WTC11 (cell line): ENCODE measurements at places on chromosomes 11 and 22. TPM values are rescaled to one million over a fixed set of nuclear protein-coding genes. Genes with fewer than 3 reads are reported as not detected.

DNA sequence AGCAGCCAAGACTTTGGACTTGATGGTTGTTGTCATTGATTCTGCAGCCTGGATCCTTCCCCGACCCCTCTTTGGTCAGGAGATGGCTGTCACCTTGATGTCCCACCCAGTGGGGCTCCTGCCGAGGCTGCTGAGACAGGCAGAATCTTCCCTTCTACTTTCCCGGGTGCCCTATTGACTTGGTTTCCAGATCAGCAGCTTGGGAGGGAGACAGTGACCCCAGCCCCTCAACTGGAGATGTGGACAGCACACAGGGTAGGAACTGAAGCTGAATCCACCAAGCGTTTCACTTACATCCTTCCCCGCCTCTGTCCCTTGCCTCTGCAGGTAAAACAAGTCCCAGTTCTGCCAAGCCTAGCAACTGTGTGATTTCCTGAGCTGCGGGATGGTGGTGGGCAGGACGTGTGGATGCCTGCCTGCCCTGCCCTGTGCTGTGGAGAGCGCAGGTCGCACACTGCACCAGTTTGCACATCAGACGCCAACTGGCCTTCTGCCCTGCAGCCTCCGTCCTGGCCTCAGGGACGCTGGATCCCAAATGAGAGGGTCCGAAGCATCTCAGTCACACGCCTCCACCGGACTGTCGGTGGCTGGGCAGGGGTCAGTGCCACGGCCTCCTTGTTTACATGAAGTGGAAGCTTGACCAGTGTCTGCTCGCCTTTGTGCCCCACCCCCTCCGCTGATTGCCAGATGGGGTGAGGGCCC, 34.6 kb downstream of the FAM83F start:
- no peak overlapping the region for H3K27ac ChIP-seq
- H3K4me3 ChIP-seq = no peak overlapping the region
- peaks cover 17% of the 10 kb centered on the region for H3K4me1 ChIP-seq
- H3K36me3 ChIP-seq = no peaks in the 10 kb centered on the region

GRCh38 chr11:14388352-14388751, 29.4 kb upstream of the RRAS2 start:
- H3K27ac ChIP-seq = no peak overlapping the region
- no peaks in the 10 kb centered on the region for H3K27me3 ChIP-seq
- no peak overlapping the region for H3K4me3 ChIP-seq
- peaks cover 14% of the 10 kb centered on the region for H3K4me1 ChIP-seq

DNA sequence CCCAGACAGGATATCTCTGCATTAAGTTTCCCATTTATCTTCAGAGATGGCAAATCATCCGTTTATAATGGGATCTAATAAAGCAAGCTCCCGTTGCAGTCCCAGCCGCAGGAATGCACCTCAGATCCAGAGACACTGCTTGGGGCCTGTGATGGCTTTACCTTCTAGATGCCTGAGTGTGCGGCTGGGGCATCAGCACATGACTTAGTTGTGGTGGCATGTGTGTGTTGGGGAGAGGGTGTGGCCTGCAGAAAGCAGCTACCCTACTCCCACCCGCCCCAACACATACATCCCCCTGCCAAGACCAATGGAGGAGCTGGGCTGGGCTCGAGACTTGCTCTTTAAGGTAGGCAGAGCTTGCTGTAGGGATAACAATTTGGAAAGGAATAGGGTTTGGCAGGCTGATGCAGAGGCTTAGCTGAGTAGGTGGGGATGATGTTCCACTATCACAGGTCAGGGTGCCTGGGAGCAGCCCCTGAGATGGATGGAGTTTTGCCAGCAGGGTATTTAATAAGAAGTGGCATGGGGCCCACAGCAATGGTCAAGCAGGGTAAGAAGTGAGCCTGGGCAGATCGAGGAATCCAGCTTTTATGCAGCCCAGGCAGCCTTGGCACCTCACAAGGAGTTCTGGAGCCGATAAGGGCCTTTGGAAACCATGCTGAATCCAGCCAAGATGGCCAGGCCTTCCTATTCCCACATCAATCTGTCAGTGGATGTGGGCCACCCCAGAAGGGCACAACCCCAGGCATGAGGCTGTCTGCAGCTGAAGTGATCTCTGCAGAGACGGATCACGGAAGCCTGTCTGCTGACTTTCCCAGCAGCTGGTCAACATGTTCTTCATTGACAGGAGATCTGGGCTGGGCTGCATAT, 601.3 kb downstream of the BUD13 start:
- peaks cover 41% of the 10 kb centered on the region for H3K4me1 ChIP-seq
- H3K27ac ChIP-seq = no peak overlapping the region
- no peaks in the 10 kb centered on the region; the same call in 1 of the 2 replicates for H3K27me3 ChIP-seq
- no peaks in the 10 kb centered on the region for H3K36me3 ChIP-seq
- no peak overlapping the region for H3K4me3 ChIP-seq

DNA sequence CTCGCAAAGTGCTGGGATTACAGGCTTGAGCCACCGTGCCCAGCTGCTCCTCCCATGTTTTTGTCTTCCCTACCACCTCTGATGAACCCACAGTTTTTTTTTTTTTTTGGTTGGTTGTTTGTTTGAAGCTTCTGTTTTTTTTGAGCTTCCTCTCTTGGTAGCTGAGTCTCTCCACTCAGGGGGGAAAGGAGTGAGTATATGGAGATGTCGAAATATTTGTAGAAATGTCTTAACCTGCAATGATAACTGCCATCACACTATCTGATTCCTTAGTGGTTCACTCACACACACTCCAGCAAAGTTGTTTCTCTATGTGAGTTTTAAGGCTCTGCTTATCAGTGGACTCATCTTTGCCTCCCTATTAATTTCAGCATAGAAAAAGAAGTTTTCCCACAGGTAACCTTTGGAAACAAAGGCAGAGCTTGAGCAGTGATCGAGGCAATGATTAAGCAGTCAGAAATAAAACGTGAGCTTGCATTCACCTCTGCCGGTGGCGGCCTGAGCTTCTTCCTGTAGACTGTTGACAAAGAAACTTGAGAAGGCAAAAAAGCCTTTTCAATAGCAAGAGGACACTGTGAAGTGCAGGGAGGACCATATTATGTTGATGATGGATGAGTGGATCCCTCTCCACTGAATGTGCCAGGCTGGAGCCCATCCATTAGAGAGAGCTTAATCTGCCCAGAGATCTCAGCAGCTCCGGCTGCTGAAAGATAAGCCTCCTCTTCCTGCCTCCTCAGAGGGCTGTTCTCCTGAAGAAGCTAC, 29.0 kb upstream of the RASSF10 start:
- no peak overlapping the region for H3K27ac ChIP-seq
- no peaks in the 10 kb centered on the region for H3K27me3 ChIP-seq
- H3K4me1 ChIP-seq = peaks cover 9% of the 10 kb centered on the region

DNA sequence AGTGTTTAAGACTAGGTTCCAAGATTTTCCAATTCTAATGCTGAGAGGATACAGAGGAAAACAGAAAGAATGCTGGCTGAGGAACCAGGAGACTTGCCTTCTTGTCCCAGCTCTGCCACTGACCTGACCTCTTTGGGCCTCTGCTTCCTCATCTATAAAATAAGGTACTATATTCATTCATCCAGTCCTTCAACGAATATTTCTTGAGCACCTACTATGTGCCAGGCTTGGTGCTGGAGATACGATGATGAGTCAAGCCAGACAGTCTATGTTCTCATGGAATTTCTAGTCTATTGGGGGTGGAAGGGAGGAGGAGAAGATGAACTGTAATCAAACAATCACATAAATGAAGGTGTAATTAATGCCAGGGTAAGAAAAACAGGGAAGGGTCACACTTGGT, 27.8 kb upstream of the UPB1 start:
- no peak for DNase-seq
- H3K27me3 ChIP-seq = no peaks in the 10 kb centered on the region
- H3K4me3 ChIP-seq = no peak overlapping the region

DNA sequence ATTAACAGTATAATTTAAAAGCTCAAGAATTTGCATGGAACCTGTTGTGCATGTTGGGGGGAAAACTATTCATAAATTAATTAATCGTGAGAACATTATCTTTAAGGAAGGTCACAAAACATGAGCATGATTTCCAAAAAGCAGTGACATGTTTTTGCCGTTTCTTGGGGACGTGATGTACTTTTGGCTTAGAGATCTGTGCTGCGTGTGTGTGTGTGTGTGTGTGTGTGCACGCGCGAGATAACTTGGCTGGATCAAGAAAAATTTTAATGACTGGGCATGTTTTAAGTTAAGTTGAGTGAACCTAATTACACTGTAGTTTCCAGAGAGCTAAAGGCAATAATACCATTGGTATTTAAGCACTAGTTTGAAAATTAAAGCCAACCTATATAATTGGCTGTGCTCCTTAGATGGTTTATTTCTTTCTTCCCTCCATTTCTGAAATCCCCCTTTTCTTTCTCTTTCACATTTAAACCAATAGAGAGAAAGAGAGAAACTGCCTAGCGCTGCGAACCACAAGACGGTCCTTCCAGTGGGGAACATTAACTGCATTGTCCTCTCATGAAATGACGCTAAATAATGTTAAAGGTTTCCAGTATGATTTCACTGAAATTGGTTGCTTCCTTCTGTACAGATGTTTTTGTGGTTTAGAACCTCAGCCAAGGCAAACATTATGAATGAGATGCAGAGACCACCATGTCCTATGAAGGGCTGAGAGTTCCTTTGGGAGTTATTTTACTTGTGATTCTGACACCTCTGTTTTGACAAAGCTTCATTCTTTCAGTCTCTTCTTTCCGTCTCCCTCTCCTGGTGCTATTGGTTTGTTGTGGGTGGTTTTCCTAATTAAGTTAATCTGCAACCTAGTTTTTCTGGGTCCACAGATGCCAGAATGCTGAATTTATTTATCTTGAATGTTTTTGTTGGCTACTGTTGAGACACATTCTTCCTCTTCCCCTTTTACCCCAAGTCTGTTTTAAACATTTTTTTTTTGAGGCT, 51.7 kb downstream of the ZBTB16 start:
- H3K4me3 ChIP-seq = no peak overlapping the region
- DNase-seq = no peak
- H3K27ac ChIP-seq = no peak overlapping the region
- H3K4me1 ChIP-seq = peaks cover 22% of the 10 kb centered on the region
- no peaks in the 10 kb centered on the region for H3K27me3 ChIP-seq

- peaks cover 26% of the 10 kb centered on the region for H3K4me1 ChIP-seq
- no peaks in the 10 kb centered on the region for H3K36me3 ChIP-seq
- no peak overlapping the region for H3K27ac ChIP-seq
- peaks cover 94% of the 10 kb centered on the region for H3K27me3 ChIP-seq
Observed at GRCh38 chr11:120211522-120212258, 858 bp downstream of the OAF start.

DNA sequence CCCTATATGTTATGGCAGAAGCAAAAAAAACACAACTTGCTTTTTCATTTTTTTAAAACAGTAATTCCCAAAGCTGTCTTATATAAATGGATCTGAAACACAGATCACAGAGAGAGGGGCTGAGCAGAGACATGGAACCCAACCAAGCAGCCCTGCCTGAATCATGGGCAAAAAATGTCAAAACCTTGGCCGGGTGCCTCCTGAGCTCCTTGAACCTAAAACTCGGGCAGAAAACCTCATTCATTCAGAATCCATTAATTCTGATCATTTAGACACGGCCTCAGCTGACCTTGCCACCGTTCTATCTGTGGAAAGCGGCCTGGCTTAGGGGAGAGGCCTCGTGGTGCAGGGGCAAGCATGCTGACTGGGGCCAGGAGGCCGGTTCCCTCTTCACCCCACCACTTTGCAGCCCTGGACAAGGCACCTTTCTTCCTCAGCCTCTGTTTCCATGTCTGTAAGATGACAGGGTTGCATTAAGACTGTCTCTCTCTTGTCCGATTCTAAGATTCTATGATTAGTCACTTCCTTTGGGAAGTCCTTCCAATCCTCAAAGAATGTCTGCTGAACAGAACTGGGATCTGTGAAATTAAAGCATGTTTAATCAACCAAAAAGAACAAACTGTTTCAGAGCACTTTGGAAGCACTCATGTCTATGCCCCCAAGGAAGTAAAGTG, 26.0 kb downstream of the TENM4 start:
- DNase-seq = no peak
- peaks cover 3% of the 10 kb centered on the region; the same call in 1 of the 2 replicates for H3K27me3 ChIP-seq
- H3K36me3 ChIP-seq = peaks cover 12% of the 10 kb centered on the region
- no peak overlapping the region for H3K4me3 ChIP-seq

DNA sequence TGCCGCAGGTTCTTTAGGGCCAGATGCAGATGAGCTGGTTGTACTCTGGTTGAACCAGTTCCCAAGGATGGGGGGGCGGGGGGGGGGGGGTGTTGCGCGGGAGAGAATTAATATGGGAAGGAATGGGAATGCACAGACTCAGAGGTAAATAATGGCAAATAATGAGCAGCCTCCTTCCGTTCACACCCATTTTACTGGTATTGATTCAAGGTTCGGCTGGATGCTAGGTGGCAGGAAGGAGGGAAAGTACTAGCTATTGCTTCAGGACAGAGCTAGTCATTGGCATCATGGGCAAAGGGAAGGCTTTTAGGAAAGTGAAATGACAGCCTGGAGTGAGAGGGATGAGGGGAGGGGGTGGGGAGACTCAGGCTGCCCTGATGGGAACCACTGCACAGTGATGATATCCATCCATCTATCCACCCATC, at the start of gene VSTM5:
VSTM5 (minus strand) TSS at position 25 of the 425 bp plus-strand sequence. CDS start 116 bp downstream, outside the sequence.
- no peaks in the 10 kb centered on the region for H3K36me3 ChIP-seq
- H3K4me3 ChIP-seq = peak within 1 kb of the TSS; percentile 58
- H3K27me3 ChIP-seq = peaks cover 16% of the 10 kb centered on the region
- H3K27ac ChIP-seq = no peak within 1 kb of the TSS
- DNase-seq = no peak

GRCh38 chr11:68262544-68262827, 9.3 kb downstream of the C11orf24 start:
- H3K27ac ChIP-seq = no peak overlapping the region
- H3K27me3 ChIP-seq = peaks cover 6% of the 10 kb centered on the region; the same call in 1 of the 2 replicates
- H3K4me3 ChIP-seq = no peak overlapping the region

GRCh38 chr11:43574949-43575912, 105.3 kb upstream of the HSD17B12 start:
- peaks cover 99% of the 10 kb centered on the region for H3K27me3 ChIP-seq
- H3K4me1 ChIP-seq = peaks cover 32% of the 10 kb centered on the region
- DNase-seq = peak; percentile 54
- no peaks in the 10 kb centered on the region for H3K36me3 ChIP-seq
- no peak overlapping the region for H3K27ac ChIP-seq

GRCh38 chr11:78350646-78351165, 66.9 kb downstream of the GAB2 start:
- H3K27ac ChIP-seq = peak overlapping the region; percentile 30; the same call in 1 of the 2 replicates
- no peak overlapping the region for H3K4me3 ChIP-seq
- no peaks in the 10 kb centered on the region; the same call in 1 of the 2 replicates for H3K27me3 ChIP-seq

The ARVCF gene
- 58.3 to 65.4 TPM (median 61.3 TPM) in 3 replicates for total RNA-seq
